ENCODE measurements at places on chromosomes 1 and 21.

DNA sequence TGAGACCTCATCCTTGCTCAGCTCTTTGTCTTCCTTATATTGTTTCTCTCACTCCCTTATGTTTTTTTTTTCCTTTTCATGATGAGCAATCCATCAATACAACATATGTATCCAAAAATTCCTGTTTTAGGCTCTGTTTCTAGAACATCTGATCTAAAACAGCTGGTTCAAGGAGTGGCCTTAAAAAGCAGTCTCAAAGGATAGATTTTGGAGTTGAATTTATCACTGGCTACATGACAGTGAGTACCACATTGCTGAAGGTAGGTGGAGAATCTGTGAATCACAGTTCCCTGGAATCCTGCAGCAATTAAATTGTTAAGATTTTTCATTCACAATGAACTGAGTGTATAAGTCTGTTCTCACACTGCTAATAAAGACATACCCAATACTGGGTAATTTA, 155.8 kb upstream of the ADAMTS5 start:
- no peaks in the 10 kb centered on the region for H3K4me1 ChIP-seq
- no peaks in the 10 kb centered on the region for H3K27me3 ChIP-seq
- no peaks in the 10 kb centered on the region for H3K36me3 ChIP-seq

- no peaks in the 10 kb centered on the region for H3K27me3 ChIP-seq
- H3K4me1 ChIP-seq = peaks cover 6% of the 10 kb centered on the region
- peak overlapping the region; percentile 3 for H3K27ac ChIP-seq
- DNase-seq = no peak
- H3K4me3 ChIP-seq = no peak overlapping the region
These were observed 57.9 kb downstream of the FGGY start for GRCh38 chr1:59354709-59355337.

DNA sequence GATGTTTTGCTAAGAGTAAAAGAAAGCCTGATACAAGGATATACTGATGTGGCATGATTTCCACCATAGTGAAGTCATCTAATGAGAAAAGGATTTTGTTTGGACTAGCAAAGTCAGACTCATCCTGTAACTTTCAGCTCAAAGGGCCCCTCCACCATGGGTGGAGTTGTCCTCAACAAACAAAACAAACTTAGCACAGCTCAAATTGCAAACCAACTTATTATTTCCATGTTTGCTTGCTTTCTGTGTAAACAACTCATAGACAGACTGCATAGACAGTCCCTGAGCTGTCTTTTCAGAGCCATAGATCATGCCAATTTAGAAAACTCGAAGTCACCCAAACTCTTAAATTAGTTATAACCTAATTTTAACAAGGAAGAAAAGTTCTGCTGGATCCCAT, 69.4 kb upstream of the VAV3 start:
- no peak for DNase-seq
- no peaks in the 10 kb centered on the region for H3K36me3 ChIP-seq
- H3K27me3 ChIP-seq = no peaks in the 10 kb centered on the region
- no peak overlapping the region for H3K27ac ChIP-seq

DNA sequence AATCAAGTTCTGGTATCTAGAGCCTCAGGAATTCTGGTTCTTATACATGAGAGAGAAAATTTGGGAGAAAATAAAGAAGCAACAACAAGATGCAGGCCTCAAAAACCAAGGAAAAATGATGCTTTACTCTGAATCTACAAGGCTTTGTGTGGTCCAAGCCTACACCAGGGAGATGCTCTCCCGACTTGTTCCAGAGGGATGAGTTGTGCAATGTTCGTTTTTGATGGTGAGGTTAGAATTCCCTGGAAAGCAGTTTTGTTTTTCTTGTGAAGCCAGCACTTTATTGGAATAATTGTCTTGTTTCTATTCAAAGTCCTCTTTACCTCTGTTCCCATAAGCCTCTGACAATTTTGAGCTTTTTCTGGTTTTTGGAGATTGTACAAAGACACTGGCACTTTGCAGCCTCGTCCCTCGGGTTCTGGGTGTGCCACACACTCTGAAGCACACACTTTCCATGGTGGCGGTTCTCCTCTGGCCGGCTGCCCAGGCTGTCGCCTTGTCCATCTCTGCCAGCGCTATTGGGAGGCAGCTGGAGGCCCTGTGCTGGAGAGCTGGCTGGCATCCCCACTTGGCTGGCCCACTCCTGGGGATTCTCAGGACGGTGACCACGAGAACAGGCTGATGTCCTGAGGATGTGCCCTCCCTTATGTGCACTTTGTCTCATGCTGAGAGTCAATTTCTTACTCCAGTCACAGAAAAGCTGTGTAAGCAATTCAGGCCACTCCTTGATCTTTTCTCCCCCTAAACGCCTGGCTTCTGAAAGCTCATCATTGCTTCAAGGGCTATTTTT, 70.2 kb downstream of the EDEM3 start:
- no peaks in the 10 kb centered on the region for H3K27me3 ChIP-seq
- peaks cover 13% of the 10 kb centered on the region for H3K4me1 ChIP-seq
- no peak overlapping the region for H3K4me3 ChIP-seq
- DNase-seq = no peak

Data from GM12878 (cell line).